ENCODE measurements at places on chromosomes 5 and 9.

- no peak for DNase-seq
- no peak overlapping the region for H3K4me3 ChIP-seq
- no peaks in the 10 kb centered on the region for H3K4me1 ChIP-seq
- H3K27ac ChIP-seq, result no peak overlapping the region
Measured at GRCh38 chr5:81825237-81825636, 74.3 kb upstream of the SSBP2 start.

DNA sequence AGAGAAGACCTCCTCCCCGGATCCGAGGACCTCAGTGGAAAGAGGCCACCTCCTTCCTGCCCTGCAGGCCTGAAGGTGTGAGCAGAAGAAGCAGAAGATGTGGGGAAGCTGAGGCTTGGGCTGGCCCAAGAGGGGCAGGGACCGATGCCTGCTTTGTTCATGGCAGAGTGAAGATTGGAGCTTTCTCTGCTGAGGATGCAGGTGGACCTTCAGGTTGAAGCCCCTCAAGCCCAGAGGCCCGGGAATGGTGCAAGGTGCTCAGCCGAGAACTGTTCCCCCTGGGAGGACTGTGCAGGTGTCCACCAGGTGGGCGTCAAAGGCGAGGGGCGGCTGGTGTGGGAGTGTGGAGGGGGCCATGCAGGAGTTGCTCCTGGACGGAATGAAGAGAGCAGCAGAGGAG is 277.9 kb upstream of the IRX2 start:
- H3K36me3 ChIP-seq, result no peaks in the 10 kb centered on the region
- no peak for DNase-seq
- no peak overlapping the region for H3K27ac ChIP-seq
- H3K4me3 ChIP-seq, result no peak overlapping the region
- no peaks in the 10 kb centered on the region for H3K27me3 ChIP-seq
- H3K4me1 ChIP-seq, result no peaks in the 10 kb centered on the region

DNA sequence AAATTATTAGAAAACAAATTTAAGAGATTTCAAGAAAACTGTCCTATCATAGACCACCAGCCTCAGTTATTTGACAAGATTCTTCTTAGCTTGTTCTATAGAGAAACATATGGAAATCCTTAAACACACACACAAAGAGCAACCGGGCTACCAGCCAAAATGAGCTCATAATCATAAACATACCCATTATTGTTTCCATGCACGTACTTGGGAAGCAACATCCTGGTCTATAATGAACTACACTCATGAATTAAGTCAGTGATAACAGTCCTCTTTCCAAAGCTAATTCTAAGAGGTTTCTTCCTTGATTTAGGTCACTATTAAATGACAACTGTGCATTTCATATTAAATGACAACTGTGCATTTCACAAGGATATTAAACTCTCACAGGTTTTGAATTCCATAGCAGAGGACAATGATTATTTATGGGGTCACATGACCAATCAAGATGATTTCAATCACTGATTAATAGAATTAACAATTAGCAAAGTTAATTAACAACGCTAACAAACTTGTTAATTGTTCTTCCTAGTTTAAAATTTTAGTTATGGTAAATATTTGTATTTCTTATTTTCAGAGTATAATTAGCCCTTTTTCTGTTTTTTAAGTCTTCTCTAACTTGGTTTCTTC is 77.0 kb downstream of the OXCT1 start:
- no peak overlapping the region for H3K4me3 ChIP-seq
- no peak overlapping the region for H3K27ac ChIP-seq
- no peaks in the 10 kb centered on the region for H3K27me3 ChIP-seq
- no peaks in the 10 kb centered on the region for H3K36me3 ChIP-seq
- no peak for DNase-seq

- H3K4me3 ChIP-seq, result no peak overlapping the region
- no peaks in the 10 kb centered on the region for H3K4me1 ChIP-seq
- no peak for DNase-seq
- peaks cover 5% of the 10 kb centered on the region for H3K36me3 ChIP-seq
- H3K27me3 ChIP-seq, result no peaks in the 10 kb centered on the region
Measured at GRCh38 chr5:125450771-125451170, 704.3 kb upstream of the ZNF608 start.

DNA sequence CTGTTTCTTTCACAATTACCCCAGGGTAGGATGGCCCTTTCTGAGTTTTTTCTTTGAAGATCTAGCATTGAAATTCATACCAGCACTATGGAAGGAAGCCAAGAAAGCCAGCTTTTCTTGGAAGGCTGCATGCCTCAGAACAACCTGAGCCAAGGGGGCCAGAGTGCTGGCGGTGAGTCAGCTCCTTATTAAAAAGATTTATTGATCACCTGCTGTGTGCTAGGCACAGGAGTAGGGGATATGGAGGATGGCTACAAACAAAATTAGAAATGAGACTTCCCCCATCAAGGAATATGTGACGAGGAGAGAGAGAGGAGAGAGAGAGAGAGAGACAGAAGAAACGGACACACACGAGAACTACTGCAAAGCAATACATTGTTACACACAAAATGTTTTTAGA is 184.6 kb upstream of the PUM3 start:
- H3K36me3 ChIP-seq, result no peaks in the 10 kb centered on the region
- H3K4me1 ChIP-seq, result peaks cover 3% of the 10 kb centered on the region
- no peak overlapping the region for H3K4me3 ChIP-seq

GRCh38 chr5:5419291-5420210 is 2.9 kb upstream of the ICE1 start:
- no peak overlapping the region for H3K27ac ChIP-seq
- no peaks in the 10 kb centered on the region for H3K36me3 ChIP-seq
- no peak overlapping the region for H3K4me3 ChIP-seq
- DNase-seq, result peak; percentile 46

- no peak overlapping the region for H3K4me3 ChIP-seq
- H3K27me3 ChIP-seq, result no peaks in the 10 kb centered on the region
- no peak for DNase-seq
- peaks cover 3% of the 10 kb centered on the region for H3K4me1 ChIP-seq
- H3K36me3 ChIP-seq, result no peaks in the 10 kb centered on the region
- no peak overlapping the region for H3K27ac ChIP-seq
Measured at GRCh38 chr5:171646102-171647042, 139.2 kb upstream of the SMIM23 start.

- no peaks in the 10 kb centered on the region for H3K27me3 ChIP-seq
- DNase-seq, result no peak
- H3K27ac ChIP-seq, result no peak overlapping the region
Measured at GRCh38 chr9:131836607-131837315, 96.9 kb upstream of the RAPGEF1 start.

DNA sequence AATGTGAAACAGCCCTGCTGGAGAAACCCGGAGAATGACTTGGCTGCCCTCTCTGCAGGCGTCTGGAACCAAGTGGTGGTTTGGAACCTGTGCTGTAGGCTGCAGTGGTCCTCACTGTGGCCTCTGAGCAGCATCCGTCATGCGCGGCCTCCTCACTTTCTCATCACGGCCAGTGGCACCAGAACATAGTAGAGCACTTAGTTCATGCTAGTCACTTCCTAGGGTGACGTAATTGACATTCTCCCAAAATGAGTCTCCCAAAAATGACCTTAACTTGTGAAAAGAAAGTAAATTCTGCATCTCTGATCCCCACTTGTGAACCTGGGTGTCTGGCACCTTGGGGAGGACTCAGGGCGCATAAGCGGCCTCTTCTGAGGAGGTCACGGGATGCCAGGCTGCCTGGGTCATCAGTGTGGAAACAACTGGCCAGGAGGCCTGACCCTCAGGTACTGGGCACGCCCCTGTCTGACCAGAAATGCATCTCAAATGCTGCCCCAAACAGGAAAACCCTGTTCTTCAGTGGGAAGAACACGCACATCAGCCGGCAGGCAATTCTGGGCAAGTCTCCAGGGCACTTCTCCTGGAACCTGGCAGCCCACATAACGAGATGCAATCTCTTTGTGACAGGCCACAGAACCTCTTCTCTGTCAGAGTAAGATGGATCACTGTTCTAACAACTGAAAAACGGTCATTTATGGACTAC is 36.6 kb upstream of the SPTLC1 start:
- no peaks in the 10 kb centered on the region for H3K4me1 ChIP-seq
- no peak overlapping the region for H3K27ac ChIP-seq
- no peak for DNase-seq
- no peaks in the 10 kb centered on the region for H3K36me3 ChIP-seq
- no peak overlapping the region for H3K4me3 ChIP-seq
- no peaks in the 10 kb centered on the region for H3K27me3 ChIP-seq

DNA sequence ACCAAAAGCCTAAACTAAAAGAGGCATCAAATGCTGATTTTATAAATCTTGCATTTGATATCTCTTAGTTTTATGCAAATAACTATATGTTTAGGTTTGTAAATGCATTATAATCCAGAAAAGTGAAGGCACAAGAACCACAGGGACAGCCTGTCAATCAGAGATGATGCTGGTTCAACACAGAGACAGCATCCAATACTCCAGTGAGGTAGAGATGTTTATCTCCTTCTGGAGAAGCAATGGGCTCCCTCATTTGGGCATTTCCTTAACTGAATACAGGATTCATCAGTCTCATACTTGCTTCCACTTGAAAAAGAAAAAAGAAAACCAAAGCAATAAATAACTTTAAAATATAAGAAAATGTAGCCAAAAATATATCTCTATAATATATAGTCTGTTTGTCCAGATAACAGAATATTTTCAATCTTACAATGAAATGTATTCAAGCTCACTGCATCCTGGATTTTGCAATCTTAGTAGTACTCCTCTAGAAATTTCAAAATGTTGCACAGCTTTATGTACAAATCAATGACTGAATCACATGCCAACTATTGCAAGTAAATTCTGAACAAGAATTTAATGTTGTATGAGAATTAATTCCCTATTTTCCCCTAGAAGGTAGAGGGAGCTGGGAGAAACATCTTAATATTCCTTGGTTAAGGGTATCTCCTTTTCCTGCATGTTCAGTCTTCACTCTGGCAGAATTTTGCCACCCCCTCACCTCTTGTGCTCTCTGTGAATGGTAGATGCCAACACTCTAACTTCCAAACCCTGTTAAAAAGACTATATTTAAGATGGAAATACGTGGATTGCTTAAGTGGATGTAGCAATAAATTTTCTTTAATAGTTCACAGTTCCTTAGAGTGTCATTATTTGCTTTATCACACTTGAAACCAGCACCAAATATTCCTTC is 191.1 kb upstream of the GAS1 start:
- DNase-seq, result no peak
- H3K4me3 ChIP-seq, result no peak overlapping the region
- no peaks in the 10 kb centered on the region for H3K27me3 ChIP-seq
- no peaks in the 10 kb centered on the region for H3K36me3 ChIP-seq
- no peaks in the 10 kb centered on the region for H3K4me1 ChIP-seq

- no peak overlapping the region for H3K27ac ChIP-seq
- no peak overlapping the region for H3K4me3 ChIP-seq
- H3K36me3 ChIP-seq, result no peaks in the 10 kb centered on the region
Measured at GRCh38 chr5:23289162-23289561, 218.2 kb upstream of the PRDM9 start.

DNA sequence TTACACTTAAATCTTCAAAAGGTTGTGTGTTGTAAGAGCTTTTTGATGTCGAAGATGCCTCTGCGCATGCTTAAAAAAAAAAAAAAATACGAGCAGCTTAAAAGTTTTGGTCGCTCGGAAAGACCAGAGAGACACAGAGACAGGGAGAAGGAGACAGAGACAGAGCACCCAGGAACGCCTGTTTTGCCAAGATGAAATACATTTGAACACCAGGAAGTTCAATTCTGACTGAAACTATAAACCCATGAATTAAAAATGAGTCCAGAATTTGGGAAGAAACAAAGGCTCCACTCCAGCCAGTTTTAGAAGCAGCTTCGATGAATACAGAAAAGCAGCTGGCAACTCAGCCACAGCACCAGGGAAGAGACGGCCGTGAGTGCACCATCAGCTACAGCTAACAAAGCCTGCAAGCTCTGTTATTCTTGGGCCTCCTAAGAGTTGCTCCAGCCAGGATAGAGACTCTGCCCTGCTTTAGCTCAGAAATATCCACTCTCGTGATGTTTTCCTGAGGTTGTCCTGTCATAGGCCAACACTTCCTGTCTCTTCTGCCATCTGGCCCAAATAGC is 2.5 kb upstream of the ZNF474 start:
- no peak overlapping the region for H3K4me3 ChIP-seq
- H3K27ac ChIP-seq, result no peak overlapping the region
- no peaks in the 10 kb centered on the region for H3K27me3 ChIP-seq
- no peaks in the 10 kb centered on the region for H3K4me1 ChIP-seq
- DNase-seq, result no peak
- no peaks in the 10 kb centered on the region for H3K36me3 ChIP-seq

GRCh38 chr5:129400395-129400983 is 59.6 kb upstream of the ADAMTS19 start:
- H3K27ac ChIP-seq, result no peak overlapping the region
- no peak overlapping the region for H3K4me3 ChIP-seq
- H3K27me3 ChIP-seq, result no peaks in the 10 kb centered on the region

Measured in H9 (cell line).